ENCODE measurements at places on chromosomes 6 and 20.
A peak's percentile ranks its signal among the peaks of the same experiment; 100 is the strongest.

DNA sequence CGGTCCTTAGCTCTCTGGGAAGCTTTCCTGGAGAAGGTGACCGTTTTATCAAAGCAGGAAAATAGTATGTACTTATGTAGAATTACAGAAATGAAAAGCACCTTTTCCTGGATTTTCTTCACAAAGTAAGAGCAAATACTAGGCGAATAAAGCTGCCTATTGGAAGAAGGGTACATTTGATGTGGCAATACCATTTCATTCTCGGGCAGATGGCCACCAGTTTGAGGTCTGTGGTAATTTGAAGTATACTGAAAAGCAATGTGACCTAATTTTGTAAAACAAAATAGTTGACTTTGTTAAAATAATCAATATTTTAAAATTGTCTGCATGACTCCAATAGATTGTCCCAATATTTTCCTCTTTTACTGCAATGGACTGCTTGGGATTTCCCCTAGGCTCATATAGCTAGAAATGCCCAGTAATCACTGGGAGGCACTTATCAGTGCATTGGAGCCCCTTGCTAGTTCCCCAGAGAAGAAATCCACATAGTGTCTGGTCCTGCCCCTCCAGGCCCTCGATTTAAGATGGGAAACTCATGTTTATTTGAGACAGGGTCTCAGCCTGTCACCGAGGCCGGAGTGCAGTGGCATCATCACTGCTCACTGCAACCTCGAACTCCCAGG, 7.4 kb upstream of the UTRN start:
- no peak for DNase-seq

DNA sequence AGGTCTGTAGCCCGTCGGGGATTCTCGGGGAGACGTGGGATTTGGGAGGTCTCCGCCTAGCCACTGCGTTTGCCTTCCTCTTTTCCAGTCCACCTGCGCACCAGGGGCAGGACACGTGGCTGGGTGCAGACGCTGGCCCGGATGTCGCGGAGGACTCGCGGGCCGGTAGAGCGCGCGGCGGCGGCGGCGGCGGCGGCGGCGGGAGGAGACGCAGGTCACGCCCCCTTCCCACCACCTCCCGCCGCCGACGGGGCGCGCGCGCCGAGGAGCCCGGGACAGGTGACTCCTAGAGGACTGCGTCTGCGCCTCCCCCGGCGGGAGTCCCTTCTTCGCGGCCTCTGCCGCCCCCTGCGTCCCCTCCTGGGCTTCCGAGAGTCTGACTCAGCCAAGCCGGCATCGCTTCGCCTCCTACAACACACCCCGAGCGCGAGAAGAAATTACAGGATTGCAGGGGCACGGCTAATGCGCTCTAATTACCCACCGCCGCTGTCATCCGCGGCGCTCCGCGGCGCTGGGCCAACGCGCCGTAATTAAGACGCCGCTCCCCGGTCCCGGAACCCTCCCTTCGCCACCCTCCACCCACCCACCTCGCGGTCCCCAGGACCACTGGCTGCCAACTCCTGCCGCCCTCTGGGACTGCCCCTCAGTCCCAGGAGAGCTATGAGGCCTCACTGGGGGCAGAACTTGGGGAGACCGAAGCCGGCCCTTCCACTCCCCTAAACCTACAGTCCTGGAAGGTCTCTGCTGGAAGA, 124.5 kb downstream of the MRPL14 start:
- no peak for DNase-seq

DNA sequence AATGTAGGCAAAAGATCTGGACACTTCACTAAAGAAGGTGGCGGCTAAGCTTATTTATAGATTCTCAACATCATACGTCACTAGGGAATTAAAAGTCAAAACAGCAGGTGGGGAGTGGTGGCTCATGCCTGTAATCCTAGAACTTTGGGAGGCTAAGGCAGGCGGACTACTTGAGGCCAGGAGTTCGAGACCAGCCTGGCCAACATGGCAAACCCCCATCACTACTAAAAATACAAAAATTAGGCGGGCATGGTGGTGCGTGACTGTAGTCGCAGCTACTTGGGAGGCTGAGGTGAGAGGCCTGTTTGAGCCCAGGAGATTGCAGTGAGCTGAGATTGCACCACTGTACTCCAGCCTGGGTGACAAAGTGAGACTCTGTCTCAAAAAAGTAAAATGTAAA, 74.6 kb downstream of the GPX5 start:
- no peak for DNase-seq

DNA sequence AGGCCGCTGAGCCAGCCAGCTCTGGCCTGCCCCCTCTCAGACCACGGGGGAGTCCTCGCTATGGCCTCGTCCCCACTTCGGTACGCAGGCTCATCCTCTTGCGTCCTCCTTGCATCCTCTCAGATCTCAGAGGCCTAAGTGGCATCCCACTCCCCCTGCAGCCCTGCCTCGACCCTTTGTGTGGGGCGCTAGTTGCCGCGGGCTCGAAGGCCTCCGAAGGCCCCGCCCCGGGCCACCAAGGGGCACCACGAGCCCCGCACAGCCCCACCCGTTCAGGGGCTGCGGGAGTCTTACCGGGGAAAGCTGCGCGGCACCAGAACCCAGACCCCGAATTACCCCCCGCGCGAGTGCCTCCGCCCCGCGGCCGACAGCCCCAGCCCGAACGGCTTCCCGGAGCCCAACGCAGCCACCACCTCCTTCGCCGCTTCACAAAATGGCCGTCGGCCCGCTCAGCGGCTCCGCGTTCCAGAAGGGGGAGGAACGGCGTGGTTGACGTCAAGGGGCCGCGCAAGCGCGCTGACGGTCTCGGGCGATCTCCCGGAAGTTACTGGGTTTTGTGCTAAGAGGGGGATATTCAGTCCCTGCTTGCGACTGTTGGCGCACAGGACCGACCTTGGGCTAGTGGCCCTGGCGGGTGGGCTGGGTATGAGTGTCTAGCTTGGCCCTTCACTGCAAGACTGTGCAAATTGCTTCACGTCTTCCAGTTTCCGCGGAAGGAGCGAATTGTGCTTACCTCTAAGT, at the start of the genes CPNE1 and RBM12:
TSS of gene CPNE1 (minus strand) at position 435 of the 741 bp plus-strand sequence. CDS start 31,977 bp downstream, outside the sequence.
TSS of gene RBM12 (minus strand) at position 435 of the 741 bp plus-strand sequence. CDS start 9,578 bp downstream, outside the sequence.
- peak; percentile 97 for DNase-seq

GRCh38 chr6:16803294-16804200, 42.3 kb upstream of the ATXN1 start:
- no peak for DNase-seq

DNA sequence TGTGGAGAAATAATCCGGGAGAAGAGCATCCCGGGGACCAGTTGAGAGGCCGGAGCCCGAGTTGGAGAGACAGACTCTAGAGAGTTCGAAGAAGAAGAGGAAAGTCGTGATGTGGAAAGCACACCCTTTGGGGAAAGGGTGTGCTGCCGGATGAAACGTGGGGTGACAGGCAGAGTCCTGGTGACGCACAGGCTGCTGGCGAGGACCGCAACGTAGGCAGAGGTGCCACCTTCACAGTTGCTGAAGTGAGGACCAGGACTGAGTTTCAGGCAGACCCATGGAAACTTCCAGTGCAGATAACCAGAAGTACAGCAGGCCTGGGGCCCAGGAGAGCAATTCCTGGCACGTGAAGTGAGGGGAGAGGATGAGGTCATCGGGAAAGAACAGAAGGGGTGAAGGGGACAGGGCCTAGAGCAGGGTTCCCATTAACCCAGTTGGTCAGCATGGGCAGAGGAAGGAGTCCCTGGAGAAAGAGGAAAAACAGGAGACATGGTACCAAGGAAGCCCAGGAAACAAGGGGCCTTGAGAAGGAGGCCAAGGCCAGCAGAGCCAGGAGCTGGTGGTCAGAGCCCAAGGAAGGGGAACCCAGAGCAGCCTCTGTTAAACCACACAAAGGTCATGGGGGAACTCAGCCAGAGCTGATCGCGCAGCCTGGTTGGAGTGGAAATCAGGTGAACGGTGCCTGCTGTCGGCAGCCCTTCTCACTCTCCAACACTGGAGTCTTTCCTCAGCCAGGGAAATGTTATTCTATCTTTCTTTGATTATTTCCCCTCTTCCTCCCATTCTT, 84.1 kb downstream of the PRND start:
- DNase-seq, result no peak

DNA sequence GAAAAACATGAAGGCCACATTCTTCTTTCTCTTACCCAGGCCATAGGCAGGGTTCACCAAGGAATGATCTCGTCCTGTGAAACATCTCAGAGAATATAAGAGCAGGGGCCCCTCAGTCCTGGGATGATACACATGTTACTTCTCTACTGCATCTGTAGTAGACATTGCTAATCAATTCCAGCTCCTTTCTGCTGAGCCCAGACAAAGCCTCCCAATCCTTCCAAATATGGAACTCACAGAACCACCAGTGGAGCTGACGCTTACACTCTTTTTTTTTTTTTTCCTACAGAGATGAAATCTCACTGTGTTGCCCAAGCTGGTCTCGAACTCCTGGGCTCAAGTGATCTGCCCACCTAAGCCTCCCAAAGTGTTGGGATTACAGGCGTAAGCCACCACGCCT, 9.1 kb downstream of the SNTA1 start:
- DNase-seq, result no peak

- DNase-seq, result no peak
Measured at GRCh38 chr20:43833511-43834395, 80.9 kb upstream of the TOX2 start.

- no peak for DNase-seq
Measured at GRCh38 chr20:16744178-16744807, 3.9 kb upstream of the OTOR start.

DNA sequence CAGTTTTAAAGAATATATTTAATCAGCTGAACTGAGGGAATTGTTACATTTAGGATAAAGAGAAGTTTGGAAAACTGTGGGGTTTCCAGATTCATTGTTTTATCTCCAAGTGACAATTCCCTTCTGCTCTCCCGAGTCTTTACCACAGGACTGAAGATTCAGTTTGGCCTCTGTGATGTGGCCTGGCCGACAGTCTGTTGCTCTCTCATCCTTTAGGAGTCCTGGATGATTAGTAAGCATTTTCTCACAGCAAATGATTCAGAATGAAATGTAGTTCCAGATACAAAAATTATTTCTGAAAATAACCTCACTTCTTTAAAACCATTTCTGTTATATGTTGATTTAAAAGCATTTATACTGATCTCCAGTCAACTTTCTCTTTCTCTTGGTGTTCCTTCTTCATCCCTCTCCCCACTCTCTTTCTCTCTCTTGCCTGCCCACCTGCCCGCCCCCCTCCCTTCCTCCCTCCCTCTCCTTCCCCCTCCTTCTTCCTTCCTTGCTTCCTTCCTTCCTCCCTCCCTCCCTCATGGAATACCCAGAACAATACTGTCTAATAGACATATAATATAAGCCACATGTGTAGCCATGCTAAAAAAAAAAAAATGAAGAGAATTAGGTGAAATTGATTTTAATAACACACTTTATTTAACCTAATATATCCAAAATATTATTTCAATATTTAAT, 254.9 kb downstream of the PRL start:
- DNase-seq, result no peak

- DNase-seq, result no peak
Measured at GRCh38 chr6:6810727-6811126, 222.2 kb downstream of the LY86 start.

DNA sequence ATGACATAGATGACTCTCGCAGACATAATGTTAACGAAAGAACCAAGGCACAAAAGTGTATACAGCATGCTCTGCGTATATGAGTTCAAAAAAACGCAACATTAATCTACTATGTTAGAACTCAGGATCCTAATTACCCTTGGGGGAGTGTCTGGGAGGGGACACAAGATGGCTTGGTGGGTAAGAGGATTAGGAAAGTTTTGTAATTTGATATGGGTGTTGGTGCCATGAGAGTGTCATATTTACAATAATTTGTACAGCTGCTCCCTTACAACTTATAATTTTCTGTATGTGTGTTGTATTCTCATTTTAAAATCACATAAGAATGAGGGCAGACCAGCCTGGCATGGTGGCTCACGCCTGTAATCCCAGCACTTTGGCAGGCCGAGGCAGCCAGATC, 38.6 kb downstream of the TFEB start:
- DNase-seq, result no peak

DNA sequence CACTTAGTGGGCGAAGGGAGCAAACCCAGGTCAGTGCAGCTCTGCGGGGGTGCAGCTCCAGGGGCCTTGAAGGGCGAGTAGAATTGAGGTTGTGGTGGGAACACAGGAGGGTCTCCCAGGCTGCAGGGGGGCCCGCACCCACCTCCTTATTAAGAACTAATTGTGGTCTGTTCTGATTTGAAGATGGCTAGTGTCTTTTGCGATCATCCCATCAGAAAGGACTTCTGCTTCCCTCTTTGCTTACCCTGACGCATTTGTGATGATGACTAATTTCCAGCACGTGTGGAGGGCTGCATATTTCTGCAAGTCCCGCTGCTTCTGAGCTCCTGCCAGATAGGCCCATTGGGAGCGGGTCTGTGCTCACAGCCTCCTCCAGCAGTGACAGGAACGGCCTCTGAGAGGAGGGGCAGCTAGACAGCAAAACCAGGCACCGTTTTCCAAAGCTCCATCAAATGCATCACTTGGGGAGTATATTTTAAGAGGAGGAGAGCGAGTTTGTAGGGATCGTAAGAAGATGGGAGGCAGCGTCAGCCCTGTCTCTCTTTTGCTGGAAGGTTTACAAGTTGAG, 268.9 kb downstream of the CDH4 start:
- DNase-seq, result no peak

- no peak for DNase-seq
Measured at GRCh38 chr6:25233226-25233625, 45.9 kb upstream of the CARMIL1 start.

- DNase-seq, result no peak
Measured at GRCh38 chr6:44538807-44539201, 151.3 kb downstream of the CDC5L start.

DNA sequence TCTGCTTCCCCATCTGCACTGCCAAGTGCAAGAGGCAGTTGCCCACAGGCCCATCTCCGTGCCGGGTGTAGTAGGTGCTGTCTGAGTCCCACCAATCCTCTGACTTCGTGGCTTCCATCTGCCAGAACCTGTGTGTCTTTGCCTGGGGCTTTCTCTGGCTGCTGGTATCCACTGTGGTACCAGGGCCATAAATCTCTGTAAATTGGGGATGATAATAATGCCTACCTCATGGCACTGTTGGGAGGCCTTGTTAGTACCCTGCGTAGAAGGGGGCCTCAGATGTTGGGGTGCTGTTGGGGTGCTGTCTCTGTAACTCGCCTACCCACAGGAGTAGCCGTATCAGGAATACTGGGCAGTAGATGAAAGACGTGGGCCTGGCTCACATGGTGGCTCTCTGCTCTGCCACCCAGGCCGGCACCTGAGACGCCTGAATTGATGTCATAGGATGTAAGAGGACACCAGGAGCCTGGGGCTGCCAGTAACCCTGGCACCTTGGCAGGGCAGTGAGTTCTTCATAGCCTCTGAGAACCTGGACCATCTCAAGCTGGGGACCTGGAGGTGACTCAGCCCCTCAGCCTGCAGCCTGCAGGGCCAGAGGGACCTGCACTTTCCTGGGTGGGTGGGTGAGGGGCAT, 94.1 kb upstream of the RNF24 start:
- no peak for DNase-seq

DNA sequence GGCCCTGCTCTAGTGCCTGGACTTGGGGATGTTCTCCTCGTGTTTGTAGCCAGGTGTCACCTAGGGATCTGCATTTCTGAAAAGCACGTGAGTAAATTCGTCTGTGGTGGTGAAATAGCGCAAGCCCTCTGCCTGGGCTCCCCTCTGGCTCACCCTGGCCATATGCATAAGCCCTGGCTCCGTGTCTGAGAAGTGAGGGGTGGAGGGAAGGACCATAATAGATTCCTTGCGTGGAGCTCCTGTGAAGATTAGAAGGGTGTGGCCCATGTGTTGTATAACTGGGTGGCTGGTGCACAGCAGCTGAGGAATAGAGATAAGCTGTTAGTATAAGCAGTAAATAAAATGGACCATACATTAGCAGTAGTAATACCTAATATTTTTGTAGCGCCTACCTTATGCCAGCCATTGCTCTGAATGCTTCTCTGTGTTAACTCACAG, 4.8 kb downstream of the BCAS1 start:
- DNase-seq, result no peak

Measured in SW 1271 (cell line).